Activated T-cell treated with anti-CD3 and anti-CD28 coated beads, Interleukin-2, amount 50 U/mL, for 4 hours (primary cell): ENCODE measurements at places on chromosomes 4 and X. TPM values are rescaled to one million over a fixed set of nuclear protein-coding genes. Genes with fewer than 3 reads are reported as not detected.

Gene CCDC110
- total RNA-seq = not detected

Gene CYBB
- total RNA-seq = 3.5 TPM

Gene GPR119
- total RNA-seq = not detected

Gene GABRB1
- total RNA-seq = not detected

Gene SPANXD
- total RNA-seq = not detected

Gene DCX
- not detected for total RNA-seq

Gene SCML2
- total RNA-seq = 3.4 TPM

Gene HPGDS
- not detected for total RNA-seq

Gene AMBN
- not detected for total RNA-seq

Gene APLN
- total RNA-seq = 0.18 TPM

Gene JADE1
- 40.5 TPM for total RNA-seq

Gene TCEANC
- total RNA-seq = 2.2 TPM
